Activated CD8-positive, alpha-beta memory T cell treated with anti-CD3 and anti-CD28 coated beads for 48 hours (primary cell): ENCODE measurements at places on chromosomes 11 and 22.

GRCh38 chr11:92314499-92314898, 89.9 kb downstream of the FAT3 start:
- DNase-seq: no peak

GRCh38 chr22:23351321-23351720, 171.0 kb downstream of the BCR start:
- no peak for DNase-seq

DNA sequence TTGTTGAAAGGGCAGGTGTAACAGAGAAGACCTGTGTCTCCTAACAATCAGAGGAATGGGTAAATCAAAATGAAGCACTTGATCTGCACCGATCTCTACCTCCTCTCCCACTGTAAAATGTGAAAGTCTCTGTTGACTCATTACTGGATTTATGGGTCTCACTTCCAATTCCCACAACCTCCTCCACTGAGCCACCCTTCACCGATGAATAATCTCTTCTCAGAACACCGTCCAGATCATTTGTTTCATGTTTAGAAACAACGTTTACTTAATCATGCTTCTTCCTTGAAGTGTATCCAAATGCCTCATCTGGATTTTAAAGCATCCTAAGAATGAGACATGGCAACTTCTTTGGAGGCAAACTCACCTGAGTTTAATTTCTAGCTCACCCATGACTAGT, 643.6 kb downstream of the ETS1 start:
- DNase-seq: no peak

GRCh38 chr11:6202041-6202440, 3.0 kb downstream of the OR52W1 start:
- no peak for DNase-seq

- no peak for DNase-seq
Observed at GRCh38 chr22:21714786-21715185, 20.8 kb downstream of the YPEL1 start.

GRCh38 chr22:47534804-47535410, 772.5 kb downstream of the TBC1D22A start:
- DNase-seq: no peak

DNA sequence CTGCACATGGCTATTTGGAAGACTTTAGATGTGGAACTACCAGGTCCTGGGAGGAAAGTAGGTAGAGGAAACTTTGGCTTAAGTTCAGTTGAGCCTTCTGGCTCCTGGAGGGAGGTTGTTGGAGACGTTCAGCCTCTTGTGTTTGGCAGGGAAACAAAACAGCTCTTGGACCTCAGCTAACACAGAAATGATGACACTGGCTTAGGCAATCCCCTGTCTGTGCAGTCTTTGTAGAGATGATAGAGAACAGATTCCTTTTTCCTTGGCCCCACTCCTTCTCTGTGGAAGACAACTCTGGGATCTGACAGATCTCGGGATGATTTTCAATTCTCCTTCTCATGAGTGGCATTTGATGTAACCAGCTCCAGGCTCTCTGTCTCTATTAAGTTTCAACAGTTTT, 428.5 kb downstream of the TMEM135 start:
- no peak for DNase-seq

DNA sequence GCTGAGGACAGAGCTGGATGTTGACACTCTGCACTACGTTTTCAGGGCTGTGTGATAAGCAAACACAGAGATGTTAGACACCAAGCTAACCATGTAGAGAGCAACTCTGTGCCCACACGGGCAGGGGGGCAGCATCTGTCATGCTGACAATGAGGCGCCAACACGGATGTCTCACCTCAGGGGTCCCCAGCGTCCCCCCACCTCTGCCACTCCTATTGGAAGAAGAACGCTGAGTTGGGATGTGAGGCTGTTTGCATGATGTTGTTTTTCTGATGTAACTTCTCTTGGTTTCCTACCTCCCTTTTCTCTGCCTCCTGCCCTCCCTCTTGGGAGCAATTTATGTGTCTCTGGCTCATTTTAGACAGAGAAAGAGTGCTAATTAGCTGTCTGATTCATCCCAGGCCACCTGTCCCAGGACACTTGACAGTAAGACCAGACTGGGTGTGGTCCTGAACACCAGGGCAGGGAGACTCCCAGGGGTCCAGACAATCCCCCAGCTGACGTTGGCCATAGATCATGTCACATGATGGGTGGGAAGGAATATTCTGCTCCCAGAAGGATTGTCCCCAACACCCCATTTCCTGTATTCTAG, 89.2 kb upstream of the NCAM1 start:
- no peak for DNase-seq

- DNase-seq: no peak
Observed at GRCh38 chr11:66546368-66546965, at the start of gene ACTN3. Gene ACTN3, plus strand, starts transcription at chr11:66546903. Its CDS starts 35 bp downstream, at chr11:66546938.

- no peak for DNase-seq
Observed at GRCh38 chr11:105644839-105645573, 35.1 kb downstream of the GRIA4 start.

DNA sequence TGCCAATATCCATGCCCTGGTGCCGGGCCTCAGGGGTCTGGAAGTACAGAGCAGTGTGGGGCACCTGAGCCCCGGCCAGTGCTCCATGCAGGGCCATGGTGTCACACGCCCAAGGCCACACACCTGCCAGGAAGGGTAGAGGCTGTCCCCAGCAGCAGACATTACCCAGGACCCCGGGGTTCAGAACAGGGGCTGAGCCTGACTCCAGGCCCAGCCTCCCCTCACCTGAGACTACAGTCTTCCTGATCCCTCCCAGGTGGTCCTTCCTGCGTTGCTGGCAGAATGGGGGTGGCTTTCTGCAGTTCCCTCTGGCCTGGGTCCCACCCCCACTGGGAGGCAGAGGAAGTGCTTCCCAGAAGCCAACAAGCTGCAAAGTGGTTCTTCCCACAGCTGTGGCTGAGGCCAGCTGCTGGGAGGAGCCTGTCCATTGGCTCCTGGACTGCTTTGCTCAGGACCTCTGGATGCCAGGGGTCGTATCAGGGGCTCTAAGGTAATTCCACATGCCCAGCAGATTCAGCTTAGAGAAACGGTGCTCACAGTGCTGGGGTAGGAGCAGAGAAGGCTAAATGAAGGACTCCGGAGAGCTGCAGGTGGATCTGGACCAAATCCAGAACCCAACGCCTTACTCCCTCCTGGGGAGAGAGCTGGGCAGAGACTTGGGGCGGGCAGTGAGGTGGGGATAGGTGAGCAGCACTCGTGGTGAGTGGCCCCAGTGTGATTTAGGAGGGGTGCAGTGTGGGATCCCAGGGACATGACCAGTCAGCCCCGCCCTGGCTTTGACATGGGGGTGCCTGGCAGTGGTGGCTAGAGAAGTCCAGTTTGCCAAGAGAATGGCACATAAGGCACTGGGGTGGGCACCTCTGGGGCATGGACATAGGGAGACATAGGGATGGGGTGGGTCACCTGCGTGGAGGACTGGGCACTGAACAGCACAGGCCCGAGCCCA, 12.6 kb downstream of the TCIRG1 start:
- DNase-seq: no peak

GRCh38 chr11:75276686-75277085, 36.1 kb downstream of the TPBGL start:
- DNase-seq: no peak

GRCh38 chr11:6388748-6389147, 1.5 kb upstream of the SMPD1 start:
- DNase-seq: no peak

GRCh38 chr11:116960930-116961329, 123.5 kb upstream of the APOA1 start:
- DNase-seq: no peak

DNA sequence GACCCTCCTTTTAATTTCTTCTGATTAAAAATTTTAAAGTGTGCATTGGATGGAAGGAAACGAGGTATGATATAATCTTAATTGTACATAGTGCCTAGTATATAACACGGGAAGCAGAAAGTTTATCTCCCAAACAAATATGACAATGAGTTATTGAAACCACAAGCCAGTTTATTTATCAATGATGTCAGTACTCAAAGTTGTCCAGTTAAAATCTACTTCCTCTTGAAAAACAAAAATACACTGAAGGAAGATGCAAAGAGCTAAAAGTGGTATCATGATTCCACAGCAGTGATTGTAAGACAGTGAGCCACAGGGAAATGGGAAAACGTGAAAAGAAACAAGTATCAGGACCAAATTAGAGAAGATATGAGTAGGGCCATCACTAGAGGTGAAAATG, 18.8 kb upstream of the OR5B21 start:
- no peak for DNase-seq

- no peak for DNase-seq
Observed at GRCh38 chr11:12127206-12127898, 17.0 kb downstream of the MICAL2 start.

GRCh38 chr11:96102664-96103078, 178.8 kb upstream of the MTMR2 start:
- no peak for DNase-seq

- DNase-seq: no peak
Observed at GRCh38 chr11:11078344-11079086, 220.7 kb upstream of the ZBED5 start.

DNA sequence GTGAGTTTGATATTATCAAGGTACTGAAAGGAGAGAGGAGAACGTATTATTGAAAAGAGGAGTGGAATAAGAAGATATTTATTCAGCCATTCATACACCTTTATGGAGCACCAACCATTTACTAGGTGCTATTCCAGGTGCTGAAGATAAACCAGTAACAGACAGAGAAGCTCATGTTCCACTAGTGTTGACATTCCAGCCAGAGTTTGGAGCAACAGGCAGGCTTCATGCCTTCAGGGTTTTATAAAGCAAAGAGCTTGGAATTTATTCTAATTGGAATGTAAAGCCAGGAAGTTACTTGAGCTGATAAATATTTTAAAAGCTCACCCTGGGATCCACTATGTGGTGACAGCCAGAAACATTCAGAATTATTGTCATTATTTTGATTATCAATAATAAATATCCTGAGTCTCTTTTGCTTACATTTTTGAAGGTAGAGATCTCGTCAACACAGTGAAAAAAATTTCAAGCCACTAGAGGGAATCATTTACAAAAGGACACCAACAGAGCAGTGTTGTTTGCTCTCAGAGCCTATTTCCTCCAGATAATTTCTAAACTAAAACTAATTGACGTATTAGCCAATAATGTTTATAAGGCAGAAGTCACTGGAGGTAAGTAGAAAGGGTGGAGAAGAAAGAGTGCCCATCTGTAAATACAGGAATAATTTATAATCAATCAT, 172.0 kb downstream of the KCNA4 start:
- DNase-seq: no peak

DNA sequence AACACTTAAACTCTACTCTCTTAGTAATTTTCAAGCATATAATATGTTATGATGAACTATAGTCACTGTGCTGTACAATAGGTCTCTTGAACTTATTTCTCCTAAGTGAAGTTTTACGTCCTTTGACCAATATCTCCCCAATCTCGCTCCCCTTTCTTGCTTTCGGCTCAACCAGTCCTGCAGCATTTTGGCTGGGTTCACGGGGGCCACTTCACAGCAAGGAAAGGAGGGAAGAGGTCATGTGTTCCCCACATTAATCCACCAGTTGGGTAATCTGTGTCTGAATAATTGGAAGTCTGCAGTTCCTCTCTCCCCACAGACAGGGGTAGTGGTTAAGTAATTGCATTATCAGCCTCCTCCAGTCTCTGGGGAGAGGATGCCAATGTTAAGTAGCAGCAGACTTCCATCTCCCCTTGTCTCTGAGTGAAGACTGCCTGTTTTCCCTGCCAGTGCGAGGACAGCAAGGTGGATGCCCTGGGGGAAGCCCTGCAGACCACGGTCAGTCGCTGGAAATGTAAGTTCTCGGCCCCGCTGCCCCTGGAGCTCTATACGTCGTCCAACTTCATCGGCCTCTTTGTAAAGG, 59.2 kb upstream of the CRTAM start:
- no peak for DNase-seq

DNA sequence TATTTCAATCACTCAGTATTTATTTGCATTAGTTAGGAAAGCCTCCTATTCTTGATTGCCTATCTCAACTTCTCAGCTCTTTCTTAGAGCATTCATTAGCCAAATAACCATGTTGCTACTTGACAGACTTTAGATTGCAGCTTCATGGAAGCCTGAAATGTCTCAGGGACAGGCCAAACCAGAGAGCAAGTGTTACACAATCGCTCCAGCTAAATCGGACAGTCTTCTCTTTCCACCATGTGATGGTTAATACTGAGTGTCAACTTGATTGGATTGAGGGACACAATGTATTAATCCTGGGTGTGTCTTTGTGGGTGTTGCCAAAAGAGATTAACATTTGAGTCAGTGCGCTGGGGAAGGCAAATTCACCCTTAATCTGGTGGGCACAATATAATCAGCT, 106.5 kb upstream of the DRD2 start:
- no peak for DNase-seq

- no peak for DNase-seq
Observed at GRCh38 chr22:47110817-47111443, 348.5 kb downstream of the TBC1D22A start.

DNA sequence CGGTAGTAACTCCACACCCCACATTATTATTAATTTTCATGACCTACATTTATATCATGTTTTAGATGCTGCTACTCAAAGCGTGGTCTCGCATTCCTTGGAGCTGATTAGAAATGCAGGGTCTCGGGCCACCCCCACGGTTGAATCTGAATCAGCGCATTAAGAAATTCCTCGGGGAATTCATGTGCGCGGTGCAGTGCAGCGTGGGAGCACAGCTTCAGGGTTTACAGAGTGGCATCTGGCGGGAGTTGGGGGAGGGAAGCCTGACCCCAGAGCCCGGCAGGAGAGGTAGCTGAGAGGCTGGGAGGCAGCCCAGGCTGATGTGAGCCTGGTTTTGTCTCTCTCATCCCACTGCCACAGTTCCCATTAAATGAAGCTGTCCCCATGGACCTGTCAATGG, 48.1 kb upstream of the DAGLA start:
- DNase-seq: no peak

DNA sequence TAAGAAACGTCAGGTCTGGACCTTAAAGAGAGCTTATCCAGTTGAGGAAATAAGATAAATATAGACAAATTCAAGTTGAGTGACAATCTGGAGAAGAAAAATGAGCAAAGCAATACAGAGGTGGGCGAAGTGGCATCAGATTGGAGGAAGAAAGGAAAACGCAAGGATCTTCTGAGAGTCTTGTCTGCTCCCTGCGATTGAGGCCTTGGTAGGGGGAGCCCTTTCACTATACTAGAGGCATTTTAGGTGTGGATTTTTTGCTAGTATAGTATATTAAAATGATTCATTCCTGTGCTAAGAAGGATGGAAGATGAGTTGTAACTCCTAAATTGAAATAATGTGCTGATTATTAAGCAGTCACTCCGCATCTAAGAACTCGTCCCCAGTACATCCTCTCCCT, 8.1 kb downstream of the NUP50 start:
- no peak for DNase-seq
